ENCODE measurements at places on chromosomes 7 and 10.

DNA sequence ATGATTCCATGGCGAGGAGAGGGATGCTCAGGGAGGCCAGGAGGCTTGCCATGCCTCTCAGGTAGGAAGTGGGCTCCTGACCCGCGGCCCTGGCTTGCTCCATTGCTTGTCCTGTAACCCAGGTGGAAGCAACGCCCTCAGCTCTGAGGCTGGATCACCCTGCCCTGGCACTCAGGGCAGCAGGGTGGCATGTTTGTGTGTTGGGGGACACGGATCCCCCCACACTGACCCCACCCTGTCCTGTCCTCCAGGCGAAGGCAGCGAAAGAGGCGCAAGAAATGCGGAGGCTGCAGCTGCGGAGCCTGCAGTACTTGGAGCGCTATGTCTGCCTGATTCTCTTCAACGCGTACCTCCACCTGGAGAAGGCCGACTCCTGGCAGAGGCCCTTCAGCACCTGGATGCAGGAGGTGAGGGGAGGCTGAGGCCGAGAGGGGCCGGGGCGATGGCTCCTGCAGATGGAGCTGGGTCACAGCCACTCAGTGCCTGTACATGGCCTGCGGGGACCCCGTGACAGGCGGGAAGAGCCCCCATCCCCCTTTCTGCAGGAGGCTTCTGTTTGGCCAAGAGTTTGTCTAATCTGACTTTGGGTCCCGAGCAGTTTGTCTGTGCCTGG lies 38.3 kb downstream of the PRF1 start:
- DNase-seq: no peak

DNA sequence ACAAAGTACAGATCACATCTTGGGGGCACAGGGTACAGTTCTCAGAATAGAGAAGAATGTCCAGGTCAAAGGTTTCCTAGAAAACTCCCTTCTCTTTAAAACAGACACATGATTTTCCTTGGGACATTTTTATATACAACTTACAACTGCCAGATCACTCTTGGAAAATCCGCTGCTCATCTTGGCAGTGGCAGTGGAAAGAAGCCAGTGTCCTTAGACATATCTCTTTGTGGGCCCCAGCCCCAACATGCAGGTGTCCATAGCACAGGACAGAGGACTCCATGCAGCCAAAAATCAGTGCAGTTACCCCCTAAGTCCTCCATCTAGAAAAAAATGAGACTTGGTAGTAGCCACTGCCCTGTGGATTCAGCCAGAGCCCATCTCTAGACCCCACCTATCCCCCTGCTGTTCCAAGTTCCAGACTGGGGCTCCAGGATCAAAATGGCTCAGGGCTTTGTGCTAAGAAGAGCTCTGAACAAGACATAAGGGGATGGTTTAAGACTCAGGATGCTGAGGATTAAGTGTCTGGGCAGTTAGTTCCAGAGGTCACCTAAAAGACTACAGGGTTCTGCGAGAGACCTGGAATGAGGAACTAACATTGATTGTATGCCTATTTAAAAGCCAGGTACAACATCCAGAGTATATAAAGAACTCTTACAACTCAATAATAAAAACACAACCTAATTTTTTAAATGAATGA lies 34.4 kb downstream of the HIPK2 start:
- DNase-seq: no peak

DNA sequence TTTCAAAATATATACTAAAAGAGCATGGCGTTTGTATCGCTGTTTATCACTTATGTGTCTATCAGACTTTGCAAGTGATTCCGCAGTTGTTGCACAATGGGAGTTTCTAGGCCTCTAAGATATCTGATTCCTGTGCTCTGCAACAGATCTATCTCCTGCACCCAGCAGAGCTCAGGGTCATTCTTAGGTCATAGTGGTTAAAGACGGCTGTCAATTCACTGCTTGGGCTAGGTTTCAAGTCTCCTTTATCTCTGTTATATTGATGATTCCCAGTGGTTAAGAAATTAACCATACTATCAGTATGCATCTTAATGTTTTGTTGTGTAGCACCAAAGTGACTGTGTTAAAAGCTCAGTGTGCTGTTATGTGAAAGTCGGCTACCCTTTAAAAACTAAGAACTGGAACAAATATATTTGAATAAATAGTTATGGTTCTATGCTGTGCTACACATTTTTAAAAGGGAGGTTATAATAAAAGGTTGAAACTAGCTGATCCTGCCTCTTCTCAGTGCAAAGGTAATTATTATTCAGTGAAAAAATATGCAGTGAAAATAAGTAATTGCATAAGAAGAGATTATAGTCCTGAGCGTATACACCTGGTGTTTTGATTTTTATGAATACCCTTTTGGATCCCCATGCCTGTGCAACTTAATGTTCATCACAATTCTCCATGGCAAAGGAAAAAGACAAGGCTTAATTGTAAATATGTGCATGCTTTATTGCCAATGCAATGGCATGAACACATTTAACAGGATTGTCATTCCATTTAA lies 24.0 kb downstream of the HOXA1 start:
- DNase-seq: no peak

DNA sequence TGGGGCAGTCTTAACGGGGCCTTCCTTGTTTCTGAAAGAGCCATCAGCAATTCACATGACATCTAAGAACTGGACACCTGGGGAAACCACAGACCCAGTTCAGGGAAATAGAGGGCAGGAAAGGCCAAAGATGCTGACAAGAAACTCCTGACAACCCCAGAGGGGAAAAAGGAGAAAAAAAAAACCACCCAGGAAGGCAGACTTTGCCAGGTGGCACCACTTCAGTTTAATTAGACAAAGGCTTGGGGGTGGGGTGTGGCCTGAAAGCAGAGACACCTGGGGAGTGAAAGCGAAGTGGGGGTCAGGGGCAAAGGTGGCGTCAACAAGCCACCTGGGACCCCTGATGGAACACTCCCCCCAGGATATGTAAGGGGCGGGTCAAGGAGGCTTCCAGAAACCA lies 53.6 kb downstream of the RAB11FIP2 start:
- no peak for DNase-seq

GRCh38 chr7:21866731-21867130 lies 79.0 kb downstream of the CDCA7L start:
- DNase-seq: no peak

GRCh38 chr7:128146052-128146451 lies 95.0 kb upstream of the LEP start:
- DNase-seq: no peak

DNA sequence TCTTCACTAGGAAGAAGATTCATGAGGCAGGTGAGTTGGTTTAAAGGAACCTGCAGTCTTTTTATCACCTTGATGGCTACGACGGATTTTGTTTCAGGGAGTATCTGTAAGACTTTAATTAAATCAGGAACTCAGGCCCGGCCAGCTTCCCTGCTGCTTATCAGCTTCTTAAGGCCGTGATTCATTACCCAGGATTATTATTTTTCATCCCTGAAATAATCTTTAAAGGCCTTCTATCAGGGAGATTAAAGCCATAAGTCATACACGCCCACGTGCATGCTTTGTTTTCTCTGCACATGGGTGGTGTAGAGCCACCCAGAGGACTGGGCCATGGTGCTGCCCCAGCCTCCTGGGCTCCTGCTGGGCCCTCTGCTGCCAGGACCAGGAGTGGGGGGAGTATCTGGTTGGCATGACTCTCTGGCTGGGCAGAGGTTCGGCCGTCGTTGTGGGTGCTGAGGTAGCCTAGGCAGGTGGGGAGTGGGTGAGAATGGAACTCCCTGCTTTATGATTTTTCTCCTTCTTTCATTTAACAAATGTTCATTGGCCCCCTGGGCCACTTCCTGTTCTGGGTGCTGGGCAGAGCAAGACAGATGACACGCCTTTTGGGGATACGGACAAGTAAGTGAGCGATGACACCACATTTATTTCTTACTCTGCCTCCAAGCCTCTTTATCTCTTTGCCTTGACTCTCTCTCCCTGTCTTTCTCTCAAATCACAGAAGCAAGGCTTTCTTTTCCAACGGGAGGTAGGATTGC lies 39.0 kb upstream of the PCBD1 start:
- no peak for DNase-seq

GRCh38 chr10:60848680-60849079 lies 70.4 kb downstream of the CDK1 start:
- no peak for DNase-seq

- no peak for DNase-seq
Measured at GRCh38 chr7:27860800-27861199, 120.8 kb downstream of the TAX1BP1 start.

DNA sequence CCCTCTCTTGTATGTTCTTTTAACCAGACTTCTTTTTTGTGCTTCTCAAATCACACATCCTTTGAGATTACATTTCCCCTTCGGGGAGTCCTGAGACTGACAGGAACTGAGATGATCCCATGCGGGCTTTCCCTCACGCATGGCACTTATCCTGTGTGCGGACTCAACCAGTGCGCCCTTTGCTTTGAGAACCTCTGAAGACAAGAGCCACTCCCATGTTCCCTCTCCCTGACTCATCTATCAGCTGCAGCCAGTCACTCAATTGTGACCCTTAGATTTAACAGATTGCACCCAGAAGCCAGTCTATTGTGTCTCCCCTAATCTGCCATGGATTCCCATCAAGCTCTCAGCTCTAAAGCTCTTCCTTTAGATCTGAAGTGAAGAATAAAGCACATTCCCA lies 353.9 kb upstream of the MEOX2 start:
- no peak for DNase-seq

DNA sequence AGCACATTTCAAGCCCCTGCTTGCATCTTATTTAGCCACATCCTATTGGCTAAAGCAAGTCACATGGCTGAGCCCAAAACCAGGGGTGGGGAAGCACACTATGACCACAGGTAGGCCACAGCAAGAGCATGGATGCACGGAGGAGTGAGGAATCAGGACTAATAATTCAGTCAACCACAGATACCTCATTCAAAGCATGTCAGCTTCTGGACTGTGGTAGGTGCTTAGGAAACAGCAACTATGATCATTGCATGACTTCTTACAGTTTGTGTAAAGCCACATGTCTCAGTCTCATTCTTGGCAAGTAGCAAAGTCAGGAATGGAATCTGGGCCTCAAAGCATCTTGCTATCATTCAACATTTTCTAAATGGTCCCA lies 79.0 kb upstream of the EMX2 start:
- no peak for DNase-seq

DNA sequence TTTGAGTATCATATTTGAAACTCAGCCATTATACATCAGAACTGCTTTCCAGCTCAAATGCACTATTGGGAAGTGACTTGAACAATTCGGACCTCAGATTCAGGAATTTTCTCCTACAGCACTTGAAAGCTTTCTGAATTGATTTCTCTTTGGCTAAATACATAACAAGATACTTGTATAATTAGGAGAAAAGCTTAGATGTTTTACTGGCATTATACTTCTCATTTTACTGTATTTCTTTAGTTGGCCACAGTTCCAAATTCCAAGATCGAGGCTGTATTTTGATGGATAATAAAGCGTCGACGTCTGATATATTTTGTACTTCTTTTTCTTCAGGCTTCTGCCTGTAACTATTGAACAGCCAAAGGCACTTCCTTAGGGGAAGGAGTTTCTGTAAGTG lies 26.7 kb upstream of the LYZL2 start:
- DNase-seq: no peak

GRCh38 chr7:84060760-84061261 lies 133.8 kb downstream of the SEMA3A start:
- no peak for DNase-seq

- no peak for DNase-seq
Measured at GRCh38 chr10:123044391-123044790, 35.6 kb downstream of the ACADSB start.

GRCh38 chr10:128522551-128523308 lies 396.5 kb upstream of the MKI67 start:
- DNase-seq: no peak

GRCh38 chr10:60932756-60933155 lies 11.2 kb downstream of the RHOBTB1 start:
- no peak for DNase-seq

DNA sequence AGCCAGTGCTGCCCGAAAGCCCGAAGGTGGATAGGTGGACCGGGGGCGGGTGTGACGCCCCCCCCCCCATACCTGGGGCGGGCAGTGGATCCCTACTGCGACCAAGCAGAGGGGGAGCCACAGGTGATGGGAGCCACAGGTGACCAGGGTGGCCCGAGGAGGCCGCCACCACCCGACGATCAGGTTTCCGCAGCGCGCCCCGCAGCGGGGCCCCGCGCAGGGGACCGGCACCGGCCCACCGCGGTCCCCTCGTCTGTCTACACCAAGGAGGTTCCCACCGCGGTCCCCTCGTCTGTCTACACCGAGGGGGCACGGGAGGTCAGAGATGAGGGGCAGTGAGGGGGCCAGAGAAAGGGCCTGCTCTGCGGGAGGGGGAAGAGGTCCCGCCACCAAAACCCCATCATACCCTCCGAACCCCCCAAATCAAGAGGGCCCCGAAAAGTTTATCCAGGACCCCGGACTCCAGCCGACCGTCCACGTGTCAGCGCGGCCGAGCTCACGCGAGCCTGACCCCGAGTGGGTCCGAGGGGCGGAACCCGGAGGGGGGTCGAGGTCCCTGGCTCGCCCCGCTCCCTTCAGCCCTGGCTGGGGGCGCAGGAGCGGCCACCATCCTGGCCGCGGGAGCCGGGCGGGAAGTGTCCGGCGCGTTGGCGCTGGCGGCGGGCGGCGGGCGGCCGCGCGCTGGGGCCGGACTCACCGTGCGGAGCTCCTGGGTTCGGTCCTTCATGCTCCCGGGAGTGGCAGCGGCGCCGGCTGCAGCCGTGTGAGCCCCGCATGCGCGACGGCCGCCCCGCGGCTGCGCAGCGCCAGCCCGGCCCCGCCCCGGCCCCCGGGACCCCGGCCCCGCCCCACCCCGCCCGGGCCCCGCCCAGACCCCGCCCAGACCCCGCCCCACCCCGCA lies at the start of gene STX1A:
Gene STX1A, minus strand, starts transcription at position 765 of the 901 bp plus-strand sequence. Its CDS starts 38 bp downstream, at position 727.
- no peak for DNase-seq

GRCh38 chr10:108204528-108205305 lies 1040.2 kb upstream of the SORCS1 start:
- DNase-seq: no peak

GRCh38 chr10:23280419-23281043 lies 64.1 kb downstream of the C10orf67 start:
- DNase-seq: no peak

DNA sequence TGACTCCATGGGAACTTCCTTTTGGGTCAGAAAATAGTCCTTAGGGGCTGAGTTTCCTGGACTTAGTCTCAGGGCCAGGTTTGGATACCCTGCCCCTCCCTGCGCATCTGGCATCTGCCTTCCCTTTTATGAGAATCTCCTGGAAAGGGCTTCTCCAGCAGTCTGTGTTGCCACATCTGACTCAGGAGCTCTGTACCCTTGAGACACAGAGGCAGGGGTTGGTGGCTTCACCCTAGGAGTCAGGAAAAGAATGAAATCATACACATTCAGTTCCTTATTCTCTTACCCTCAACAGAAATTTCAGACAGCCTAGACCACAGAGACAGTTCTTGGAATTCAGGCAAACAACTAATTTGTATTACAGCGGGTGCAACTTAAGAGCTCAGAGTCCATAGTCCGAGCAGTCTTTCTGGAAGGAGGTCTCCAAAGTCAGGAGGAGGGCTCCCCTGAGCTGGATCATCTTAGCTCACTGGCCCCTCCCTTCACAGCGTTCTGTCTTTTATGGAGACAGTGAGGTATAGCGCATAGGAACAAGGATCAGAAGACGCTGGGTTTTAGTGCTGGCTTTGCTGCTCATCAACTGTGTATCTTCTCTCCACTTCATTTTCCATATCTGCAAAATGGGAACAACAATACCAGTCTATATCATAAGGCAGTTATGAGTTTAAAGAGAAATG lies 3.0 kb upstream of the PLAU start:
- no peak for DNase-seq

- DNase-seq: no peak
Measured at GRCh38 chr7:22647451-22648257, 79.3 kb upstream of the IL6 start.
